Activated naive CD8-positive, alpha-beta T cell treated with anti-CD3 and anti-CD28 coated beads, Interleukin-2, amount 10 ng/mL, durations not matched to agents 7 days and 5 days (primary cell): ENCODE measurements at places on chromosomes 5 and 9. TPM values are rescaled to one million over a fixed set of nuclear protein-coding genes. Genes with fewer than 3 reads are reported as not detected.

- no peak overlapping the region for H3K4me3 ChIP-seq
- peaks cover 19% of the 10 kb centered on the region for H3K36me3 ChIP-seq
- DNase-seq, result no peak
- H3K4me1 ChIP-seq, result peaks cover 13% of the 10 kb centered on the region
- H3K27ac ChIP-seq, result peak overlapping the region; percentile 16
- H3K27me3 ChIP-seq, result no peaks in the 10 kb centered on the region
These were observed 18.3 kb downstream of the MRNIP start for GRCh38 chr5:179840321-179840720.

- no peak overlapping the region for H3K27ac ChIP-seq
- H3K4me1 ChIP-seq, result no peaks in the 10 kb centered on the region
These were observed 127.9 kb downstream of the ADAMTS2 start for GRCh38 chr5:179217356-179217755.

- no peak overlapping the region for H3K4me3 ChIP-seq
- DNase-seq, result no peak
These were observed 183.2 kb upstream of the MAP3K1 start for GRCh38 chr5:56632199-56632598.

C5orf58 gene
- not detected for total RNA-seq

DNA sequence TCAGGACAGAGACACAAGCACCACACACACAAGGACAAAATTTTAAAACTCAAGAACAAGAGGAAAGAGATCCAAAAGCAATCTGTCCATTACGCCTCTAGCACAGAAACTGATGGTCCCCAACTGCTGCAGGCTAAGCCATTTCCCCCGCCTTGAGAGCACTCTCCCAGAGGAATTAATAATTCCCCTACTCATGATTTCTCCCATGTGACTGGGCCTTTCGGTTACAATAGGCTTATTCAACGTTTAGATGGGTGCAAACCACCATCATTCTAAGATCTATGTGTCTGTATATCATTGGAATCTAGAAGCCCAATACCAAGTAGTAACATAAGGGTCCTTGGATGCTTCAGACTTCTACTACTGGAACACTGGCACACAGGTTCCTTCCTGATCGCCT lies 18.8 kb downstream of the BRD8 start:
- H3K4me1 ChIP-seq, result no peaks in the 10 kb centered on the region
- no peak overlapping the region for H3K4me3 ChIP-seq
- no peak overlapping the region for H3K27ac ChIP-seq

SHC3 gene
- not detected for total RNA-seq

DNA sequence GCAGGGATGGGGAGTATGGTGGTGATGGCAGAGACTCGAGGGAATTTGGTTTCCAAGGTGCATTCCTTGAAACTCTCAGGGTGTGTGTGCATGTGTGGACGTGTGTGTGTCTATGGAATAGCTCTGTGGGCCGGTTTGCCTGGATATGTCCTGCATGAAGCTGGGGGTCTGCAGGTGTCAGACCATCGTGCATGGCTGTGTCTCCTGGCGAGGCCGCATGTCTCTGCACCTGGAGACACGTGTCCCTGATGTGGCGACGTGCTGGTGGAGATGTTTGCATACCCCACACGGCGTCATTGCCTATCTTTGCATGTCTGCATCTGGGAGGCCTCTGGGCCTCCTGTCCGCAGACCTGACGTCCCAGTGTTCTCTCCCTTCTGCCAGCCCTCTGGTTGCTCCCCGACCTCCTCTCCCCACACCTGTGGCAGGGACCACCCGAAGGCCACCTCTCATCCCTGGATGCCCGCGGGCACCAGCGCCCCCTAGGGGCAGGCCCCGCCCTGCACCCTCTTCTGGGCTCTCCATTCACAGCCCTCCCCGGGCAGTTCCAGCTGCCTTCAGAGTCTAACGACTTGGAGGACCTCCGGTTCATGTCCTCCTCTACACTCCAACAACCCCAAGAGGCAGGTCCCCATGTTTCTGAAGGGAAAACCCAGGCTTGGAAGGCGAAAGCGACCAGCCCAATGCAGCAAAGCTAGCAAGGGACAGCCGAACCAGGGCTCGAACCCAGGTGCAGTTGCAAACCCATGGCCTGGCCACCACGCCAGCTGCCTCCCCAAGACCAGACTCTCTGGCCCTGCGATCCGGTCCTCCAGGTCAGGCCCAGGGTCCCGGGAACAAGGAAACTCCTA lies 88.6 kb downstream of the LMX1B start:
- peak; percentile 66 for DNase-seq
- H3K4me3 ChIP-seq, result no peak overlapping the region
- no peak overlapping the region for H3K27ac ChIP-seq
- H3K27me3 ChIP-seq, result peaks cover 26% of the 10 kb centered on the region
- H3K36me3 ChIP-seq, result no peaks in the 10 kb centered on the region
- peaks cover 11% of the 10 kb centered on the region for H3K4me1 ChIP-seq

GRCh38 chr5:111922344-111922743 lies 165.3 kb upstream of the NREP start:
- no peaks in the 10 kb centered on the region for H3K36me3 ChIP-seq
- no peak for DNase-seq
- H3K27me3 ChIP-seq, result no peaks in the 10 kb centered on the region
- H3K4me3 ChIP-seq, result no peak overlapping the region
- no peaks in the 10 kb centered on the region for H3K4me1 ChIP-seq

HRH2 gene
- total RNA-seq, result 29.0 TPM

DNA sequence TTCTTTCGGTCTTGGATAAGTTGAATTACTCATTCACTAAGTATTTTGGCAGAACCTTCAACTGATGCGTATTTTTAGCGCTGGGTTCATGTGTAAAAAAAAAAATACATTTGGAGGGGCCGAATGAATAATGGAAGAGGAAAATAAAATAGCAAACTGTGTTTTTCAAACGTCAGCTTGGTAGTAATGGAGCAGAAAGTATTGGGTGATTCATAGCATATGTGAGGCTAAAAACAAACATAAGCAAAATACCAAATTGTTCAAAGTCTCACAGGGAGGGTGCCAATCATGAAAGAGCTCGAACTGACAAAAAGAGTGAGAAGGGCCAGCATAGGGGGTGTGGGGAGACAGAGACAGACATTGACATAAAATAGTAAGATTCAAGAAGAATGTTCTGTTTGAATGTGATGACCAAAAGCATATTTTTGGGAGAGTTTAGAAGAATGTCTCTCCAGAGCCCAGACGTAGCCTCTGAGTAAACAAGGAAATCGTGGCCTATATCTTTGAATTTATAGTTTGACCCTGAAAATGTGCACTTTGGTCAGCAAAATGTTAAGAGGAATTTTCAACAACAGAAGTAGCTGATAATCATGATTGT lies 174.9 kb upstream of the HMHB1 start:
- H3K4me3 ChIP-seq, result no peak overlapping the region
- H3K36me3 ChIP-seq, result no peaks in the 10 kb centered on the region
- H3K27ac ChIP-seq, result no peak overlapping the region
- H3K4me1 ChIP-seq, result peaks cover 1% of the 10 kb centered on the region
- H3K27me3 ChIP-seq, result no peaks in the 10 kb centered on the region
